ENCODE measurements at places on chromosomes 13 and 19.

- no peak for DNase-seq
These were observed 6.8 kb downstream of the ZNF431 start for GRCh38 chr19:21148681-21149080.

DNA sequence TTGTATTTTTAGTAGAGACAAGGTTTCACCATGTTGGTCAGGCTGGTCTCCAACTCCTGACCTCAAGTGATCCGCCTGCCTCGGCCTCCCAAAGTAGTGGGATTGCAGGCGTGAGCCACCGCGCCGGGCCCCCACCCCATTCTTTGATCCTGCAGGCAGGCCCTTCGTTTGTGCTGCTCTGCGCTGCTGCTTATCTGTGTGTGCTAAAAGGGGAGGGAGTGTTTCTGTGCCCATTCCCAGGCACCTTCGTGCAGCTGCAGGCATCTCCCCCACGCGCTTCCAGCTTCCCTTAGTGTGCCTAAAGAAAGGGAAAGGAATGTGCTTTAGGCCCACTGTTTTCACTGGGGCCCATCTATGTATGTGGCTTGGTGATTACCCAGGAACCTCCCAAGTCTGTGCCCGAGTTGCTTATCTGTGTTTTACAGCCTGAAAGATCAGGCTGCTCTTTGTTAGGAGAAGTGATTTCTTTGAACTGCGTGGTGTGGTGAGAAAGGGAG is 27.2 kb downstream of the EPN1 start:
- DNase-seq: no peak

- no peak for DNase-seq
These were observed 49.0 kb upstream of the FRY start for GRCh38 chr13:31982540-31982939.

- peak; percentile 12 for DNase-seq
These were observed 572 bp downstream of the UGGT2 start for GRCh38 chr13:96052656-96053002.

DNA sequence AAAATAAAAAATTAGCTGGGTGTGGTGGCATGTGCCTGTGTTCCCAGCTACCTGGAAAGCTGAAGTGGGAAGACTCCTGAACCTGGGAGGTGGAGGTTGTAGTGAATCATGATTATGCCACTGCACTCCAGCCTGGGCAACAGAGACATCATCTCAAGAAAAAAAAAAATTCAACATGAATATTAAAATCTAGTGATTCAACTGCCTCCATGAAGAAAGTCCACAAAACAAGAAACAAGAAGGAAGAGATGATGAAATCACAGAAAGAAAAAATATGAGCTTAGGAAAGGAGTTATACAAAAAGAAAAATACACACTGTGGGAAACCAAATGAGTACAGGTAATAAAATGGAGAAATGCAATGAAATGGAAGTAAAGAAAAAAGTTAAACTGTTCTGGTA is 99.6 kb upstream of the SIAH3 start:
- no peak for DNase-seq

DNA sequence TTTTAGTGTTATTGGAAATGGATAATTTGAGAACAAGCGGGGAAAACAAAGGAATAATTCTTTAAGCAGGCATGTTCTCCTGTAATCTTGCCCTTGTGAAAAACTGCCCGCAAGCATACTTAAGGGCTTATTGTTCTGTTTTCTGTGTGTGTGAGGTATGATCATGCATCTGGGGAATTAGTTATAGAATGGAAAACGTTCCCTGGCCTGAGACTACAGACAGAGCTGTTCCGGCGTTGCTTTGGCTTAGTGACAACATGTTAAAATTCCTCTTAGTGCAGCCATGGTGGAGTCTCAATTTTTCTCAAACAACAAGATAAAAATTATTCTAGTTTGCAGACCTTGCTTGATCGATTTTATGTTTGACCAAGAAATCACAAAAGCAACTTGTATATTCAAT is 560.2 kb upstream of the SPRY2 start:
- no peak for DNase-seq

- no peak for DNase-seq
These were observed 27.1 kb downstream of the FAM124A start for GRCh38 chr13:51249255-51249654.

Measured in HuH-7.5 (cell line).